Type B pancreatic cell (in vitro differentiated cells): ENCODE measurements at places on chromosomes 12 and 14.

DNA sequence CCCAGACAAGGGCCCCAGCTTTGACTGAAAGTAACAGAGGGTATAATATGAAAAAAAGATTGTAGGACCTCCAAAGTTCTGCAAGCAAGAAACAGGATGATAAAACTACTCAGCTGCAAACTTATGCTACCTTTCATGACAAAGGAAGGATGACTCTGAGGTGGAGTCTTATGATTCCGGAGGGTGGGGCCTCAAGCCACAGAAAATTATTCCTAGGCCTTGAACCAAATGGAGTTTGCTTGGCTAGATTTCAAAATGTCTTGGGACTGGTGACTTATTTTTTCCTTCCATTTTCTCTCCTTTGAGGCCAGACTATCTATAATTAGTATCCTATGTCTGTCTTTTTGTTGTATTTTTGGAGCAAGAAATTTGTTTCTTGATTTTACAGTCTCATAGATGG, 336.4 kb downstream of the LRIG3 start:
- no peak for DNase-seq

DNA sequence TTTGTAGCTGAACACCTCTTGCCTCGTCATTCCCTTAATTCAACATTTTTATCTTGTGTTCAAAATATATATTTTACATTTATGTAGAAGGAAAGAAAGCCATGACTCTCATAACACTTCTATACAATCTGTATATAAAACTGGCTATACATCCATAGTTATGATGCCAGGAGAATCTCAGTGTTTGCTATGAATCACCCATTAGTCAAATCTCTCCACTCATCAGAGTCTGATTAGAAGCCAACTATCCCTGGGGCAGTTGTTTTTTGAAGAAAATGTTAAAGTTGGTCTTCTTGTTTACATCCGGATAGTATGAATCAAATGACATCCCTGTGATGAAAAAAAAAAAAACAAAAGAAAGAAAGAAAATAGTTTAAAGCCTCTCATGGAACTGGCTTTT, 503.9 kb downstream of the NELL2 start:
- DNase-seq = no peak

GRCh38 chr12:119415714-119416113, 81.2 kb downstream of the CCDC60 start:
- no peak for DNase-seq

DNA sequence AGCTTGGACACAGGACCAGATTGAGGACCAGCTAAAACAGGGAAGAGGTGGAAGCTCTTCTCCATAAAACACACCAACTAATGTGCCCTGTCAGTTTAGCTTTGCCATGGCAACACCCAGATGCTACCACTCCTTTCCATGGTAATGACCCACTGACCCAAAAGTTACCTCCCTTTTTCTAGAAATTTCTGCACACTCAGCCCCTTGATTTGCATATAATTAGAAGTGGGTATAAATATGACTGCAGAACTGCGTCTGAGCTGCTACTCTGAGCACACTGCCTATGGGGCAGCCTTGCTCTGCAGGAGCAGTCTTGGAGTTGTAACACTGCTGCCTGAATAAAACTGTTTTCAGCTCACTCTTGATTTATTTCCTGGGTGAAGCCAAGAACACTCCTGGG, 3.2 kb upstream of the TDG start:
- no peak for DNase-seq

DNA sequence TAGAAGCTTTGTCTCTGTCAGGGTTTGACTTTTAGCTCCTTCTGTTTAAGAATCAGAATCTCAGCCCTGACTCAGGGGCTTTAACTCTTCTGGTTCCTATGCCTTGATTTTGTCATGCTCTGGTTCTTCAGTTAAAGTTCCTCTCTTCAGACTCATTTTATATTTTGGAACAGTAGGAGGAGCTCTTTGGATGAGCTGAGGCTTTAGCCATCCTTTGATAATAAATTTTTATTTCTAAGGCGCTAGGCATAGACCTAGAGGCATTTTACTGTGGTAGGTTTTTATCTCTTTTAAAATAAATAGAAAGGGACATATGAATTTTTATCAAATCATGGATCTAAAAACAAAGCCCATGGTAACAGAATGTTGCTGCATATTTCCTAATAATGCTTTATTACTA, 51.7 kb downstream of the ATP23 start:
- DNase-seq = no peak
